ENCODE measurements at places on chromosomes 5 and 9. TPM values are rescaled to one million over a fixed set of nuclear protein-coding genes. Genes with fewer than 3 reads are reported as not detected.

TLX3 gene
- total RNA-seq: not detected

SLC1A3 gene
- 2.7 TPM for total RNA-seq

CARD9 gene
- 1.9 TPM for total RNA-seq

TEX48 gene
- total RNA-seq: not detected

SCGB3A1 gene
- not detected for total RNA-seq

Data from bronchus fibroblast of lung (primary cell).